ENCODE measurements at places on chromosomes 3 and 15.

DNA sequence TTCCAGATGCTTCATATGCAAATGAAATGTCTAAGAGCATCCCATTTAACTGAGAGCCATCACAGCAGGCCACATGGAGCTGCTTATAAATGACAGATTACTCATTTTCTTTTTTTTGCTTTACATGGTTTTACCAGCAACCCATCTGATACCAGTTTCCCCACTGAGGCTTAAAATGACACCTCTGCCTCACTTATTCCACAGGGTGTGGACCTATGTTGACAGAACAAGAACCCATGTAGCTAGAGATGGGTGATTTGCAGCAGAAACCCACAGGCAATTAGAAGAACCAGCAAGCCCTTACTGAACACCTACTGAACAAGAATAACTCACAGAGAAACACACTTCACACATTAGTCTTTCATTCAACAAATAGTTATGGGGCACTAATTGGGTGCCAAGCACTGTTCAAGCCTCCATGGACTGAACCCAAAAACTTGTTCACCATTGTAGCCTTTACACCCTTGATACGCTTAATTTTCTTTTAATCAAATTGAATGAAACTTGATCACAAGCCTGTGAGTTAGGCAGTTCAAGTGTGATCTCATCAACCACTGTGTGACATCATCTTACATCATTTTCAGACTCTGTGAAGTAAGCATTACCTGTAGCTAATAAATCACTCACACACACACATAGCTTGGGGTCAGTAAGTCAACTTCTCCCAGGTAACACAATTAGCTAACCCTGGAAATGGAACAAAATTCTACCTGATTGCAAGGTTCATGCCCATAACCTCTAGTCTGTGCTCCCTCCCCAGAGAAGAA, 45.4 kb downstream of the MAGI1 start:
- no peak for DNase-seq

DNA sequence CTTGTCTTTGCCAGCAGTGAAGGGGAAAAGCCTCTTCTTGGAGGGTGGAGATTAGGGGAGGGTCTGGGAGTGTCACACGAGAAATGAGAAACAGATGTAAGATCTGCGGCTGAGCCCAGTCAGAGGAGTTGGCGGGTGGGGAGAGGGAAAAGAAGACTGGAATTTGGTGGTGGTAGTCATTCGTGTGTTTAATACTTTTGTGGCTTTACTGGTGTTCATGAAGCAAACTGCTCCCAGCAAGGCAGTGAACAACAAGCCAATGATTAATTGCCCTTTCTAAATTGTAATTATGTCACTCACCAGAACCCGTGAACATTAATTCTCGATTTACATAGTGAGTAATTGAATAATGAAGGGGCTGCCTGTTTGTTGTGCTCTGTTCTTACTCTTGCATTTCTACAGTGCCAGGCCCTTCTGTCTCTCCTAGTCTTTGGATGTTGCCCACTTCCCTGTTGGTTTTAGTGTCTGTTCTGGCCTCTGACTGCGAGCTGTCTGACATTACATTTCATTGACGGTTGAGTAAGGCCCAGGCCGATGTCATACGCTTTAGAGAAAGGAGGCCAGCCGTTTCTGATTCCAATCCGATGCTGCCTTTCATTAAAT, 78.0 kb downstream of the CHCHD6 start:
- DNase-seq, result peak; percentile 94

DNA sequence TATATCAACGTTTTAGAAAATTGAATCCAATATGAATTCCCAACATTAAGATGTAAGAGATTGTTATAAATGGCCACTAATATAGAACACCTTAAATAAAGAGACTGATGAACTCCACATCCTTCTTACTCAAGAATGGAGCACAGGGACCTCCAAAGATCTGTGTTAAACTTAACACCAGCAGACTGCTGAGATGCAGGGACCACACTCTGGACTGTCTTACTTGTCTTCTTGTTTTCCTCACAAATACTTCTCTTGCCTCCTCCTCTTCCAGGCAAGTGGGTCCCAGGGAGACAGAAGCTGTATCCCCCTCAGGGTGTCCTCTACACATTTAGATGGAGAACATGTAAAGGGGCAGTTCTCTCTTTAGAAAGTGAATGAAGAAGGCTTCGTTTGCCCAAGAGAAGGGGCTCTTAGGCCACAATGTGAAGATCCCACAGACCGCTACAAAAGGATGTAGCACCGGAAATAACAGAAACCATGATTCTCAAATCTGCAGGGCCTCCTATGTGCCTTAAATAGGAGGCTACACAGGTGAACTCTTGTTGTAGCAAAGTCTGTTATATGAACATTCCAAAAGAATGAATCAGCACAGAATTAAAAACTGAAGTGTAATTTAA, 52.2 kb downstream of the SATB1 start:
- DNase-seq, result no peak

DNA sequence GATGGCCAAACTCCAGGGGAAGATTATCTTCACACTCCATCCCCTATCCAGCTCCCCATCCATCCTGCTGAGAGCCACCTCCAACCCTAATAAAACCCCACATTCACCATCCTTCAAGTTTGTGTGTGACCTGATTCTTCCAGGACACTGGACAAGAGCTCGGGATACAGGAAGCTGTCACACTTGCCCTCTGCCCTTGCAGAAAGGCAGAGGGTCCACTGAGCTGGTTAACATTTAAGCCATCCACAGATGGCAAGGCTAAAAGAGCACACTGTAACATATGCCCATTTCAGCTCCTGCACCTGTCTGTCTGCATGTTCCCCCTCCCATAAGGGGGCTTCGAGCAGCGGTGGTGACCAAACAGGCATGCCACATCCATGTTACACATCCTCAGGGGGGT, 29.8 kb downstream of the SETMAR start:
- no peak for DNase-seq

- peak; percentile 86 for DNase-seq
These were observed 14.8 kb upstream of the CYP11A1 start for GRCh38 chr15:74382004-74382816.

DNA sequence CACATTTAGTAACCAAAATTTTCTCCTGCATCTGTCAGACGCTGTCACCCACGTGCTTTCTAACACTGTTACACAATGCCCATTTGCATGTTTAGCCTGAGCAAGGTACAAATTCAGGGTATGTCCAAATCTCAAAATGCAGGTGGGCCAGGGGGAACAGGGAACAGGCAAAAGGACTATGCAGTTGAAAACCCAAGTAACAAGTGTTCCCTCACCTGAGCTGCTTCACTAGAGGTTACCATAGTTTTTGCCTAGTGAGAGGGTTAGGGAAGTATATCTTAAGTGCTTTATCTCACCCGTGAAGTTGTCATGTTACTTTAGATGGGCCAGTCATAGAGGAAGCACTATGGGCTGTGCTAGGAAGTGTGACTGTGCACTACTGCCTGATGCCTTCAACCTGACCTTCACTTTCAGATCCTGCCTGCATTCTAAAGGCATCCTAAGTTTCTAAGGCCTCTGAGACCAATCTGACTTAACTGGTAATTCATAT, 6.0 kb upstream of the TMEM87A start:
- DNase-seq, result no peak

DNA sequence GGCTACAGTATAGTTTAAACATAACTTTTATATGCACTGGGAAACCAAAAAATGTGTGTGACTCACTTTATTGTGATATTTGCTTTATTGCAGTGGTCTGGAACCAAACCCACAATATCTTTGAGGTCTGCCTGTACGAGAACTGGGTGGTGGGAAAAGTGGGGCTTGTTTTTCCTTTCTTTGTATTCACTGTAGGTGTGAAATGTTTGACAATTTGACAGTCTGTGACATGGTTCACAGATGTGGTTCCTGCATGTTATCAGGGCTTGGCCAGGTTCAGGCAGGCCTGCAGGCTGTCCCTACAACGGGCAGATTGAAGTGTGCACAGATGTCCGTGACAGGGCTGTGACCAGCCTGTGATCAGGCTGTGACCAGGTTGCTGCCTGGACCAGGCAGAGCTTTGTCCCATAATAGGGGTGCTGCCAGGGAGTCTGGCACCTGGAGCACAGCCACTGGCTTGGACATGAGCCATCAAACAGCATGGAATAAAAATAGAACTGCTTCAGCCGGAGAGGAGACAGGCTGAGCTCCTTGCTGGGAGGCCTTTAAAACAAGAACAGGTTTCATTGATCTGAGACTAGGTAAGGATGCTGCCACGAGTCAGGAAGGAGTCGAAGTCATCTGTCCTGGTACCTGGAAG, 61.0 kb downstream of the KLF13 start:
- DNase-seq, result peak; percentile 73

DNA sequence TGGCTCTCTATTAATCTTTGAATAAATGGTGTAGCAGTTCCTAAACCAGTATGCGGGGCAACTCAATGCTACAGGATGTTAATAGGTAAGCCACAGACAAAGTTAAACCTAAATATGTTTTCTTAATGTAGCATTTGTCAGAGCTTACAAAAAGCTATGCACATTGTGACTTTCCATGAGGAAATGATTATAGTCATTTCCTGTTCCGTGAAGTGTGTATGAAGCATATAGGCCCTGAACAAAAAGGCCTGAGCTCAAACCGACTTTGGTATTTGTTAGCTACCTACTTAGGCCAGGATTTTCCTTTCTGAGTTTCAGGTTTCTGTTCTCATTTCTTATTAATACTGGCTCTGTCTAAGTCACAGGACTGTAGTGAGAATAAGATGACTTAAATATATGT, 14.2 kb downstream of the ZNF80 start:
- DNase-seq, result no peak

GRCh38 chr3:195208631-195209030, 62.3 kb downstream of the XXYLT1 start:
- DNase-seq, result no peak

DNA sequence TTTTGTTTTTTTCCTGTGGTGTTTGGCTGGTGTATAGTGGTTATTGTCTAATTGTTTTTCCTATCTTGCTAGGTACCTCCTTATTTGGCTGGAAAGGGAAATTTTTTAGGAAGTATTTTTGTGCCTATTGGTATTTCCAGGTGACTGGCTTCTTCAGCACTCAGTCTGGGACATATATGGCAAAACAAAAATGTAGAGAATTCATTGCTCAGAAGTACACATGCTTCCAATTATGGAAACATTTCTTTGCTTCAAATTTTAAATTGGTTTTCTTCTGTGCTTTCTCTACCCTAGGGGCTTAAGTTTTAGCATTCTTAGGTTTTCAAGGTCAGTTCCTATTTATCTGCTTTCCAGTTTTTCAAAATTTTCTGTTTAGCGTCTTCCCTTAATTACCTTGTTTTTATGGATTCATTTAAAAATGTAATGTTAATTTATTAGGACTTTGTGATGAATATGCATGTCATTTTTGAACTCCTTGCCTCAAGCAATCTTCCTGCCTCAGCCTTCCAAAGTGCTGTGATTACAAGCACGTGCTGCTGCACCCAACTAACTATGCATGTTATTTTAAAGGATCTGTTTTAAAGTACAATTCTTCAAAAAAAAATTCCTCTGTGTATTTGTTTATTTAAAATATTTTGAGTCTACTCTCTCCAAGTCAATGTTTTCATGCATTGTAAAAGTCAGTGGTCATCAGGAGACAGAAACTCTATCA, 231.9 kb upstream of the DPPA4 start:
- peak; percentile 44 for DNase-seq

DNA sequence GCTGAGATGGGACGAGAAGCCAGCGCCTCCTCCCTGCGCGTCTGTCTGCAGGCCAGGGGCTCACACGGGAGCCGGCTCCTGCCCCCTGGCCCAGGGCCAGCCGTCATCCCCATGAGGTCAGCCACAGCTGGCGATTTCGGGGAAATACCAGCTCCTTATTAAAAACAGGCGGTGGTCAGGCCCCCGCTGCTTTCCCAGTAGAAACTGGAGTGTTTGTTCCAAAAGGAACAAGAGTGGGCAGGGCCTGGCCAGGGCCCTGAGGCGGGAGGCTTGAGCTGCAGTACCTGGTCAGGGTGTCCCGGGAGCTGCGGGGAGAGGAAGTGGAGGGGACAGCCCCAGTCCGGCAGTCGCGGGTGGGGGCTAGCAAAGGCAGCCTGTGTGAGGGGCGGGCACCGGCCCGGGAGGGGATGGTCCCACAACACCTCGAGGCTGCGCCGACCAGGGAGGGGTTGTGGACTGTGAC, 17.8 kb downstream of the MYL3 start:
- DNase-seq, result peak; percentile 83

GRCh38 chr3:57675530-57675929, 17.3 kb downstream of the DENND6A start:
- DNase-seq, result no peak

GRCh38 chr3:24965706-24966385, 462.2 kb upstream of the RARB start:
- peak; percentile 67 for DNase-seq

DNA sequence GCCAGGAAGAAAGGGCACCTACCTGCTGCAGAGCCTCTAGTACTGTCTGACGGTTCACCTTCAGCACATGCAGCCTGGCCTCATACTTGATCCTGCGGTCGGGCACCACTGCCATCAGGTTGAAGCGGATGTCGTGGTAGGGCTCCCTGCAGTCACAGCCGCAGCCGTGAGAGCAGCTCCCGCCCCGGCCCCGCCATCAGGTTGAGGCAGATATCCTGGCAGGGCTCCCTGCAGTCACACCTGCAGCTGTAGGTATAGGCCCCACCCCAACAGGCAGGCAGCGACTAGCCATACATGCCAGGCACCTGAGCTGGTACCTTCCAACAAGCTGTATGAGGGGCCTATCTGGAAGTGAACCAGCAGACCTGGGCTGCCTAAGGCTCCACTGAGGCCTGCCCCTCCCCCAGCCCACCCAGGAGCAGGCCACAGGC, 38.7 kb downstream of the SEMA3G start:
- DNase-seq, result no peak

GRCh38 chr3:155283092-155284056, 10.1 kb downstream of the STRIT1 start:
- no peak for DNase-seq

DNA sequence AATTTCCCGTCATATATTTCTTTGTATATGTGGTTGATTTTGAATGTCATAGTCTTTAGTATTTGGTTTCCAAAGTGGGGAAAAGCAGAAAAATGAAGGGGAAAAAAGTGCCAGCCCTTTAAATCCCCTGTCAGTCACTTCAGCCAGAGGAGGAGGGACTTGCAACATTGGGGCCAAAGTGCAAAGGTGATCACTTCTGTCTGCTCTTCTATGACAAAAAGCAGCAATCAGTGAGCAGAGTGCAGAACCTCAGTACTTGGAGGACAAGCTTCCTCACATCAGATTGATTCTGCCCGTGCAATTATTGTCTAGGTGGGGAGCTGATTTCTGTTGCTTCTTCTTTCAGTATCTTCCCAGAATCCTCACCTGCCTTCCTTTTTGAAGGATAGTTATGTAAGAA, 60.0 kb downstream of the STT3B start:
- DNase-seq, result no peak

DNA sequence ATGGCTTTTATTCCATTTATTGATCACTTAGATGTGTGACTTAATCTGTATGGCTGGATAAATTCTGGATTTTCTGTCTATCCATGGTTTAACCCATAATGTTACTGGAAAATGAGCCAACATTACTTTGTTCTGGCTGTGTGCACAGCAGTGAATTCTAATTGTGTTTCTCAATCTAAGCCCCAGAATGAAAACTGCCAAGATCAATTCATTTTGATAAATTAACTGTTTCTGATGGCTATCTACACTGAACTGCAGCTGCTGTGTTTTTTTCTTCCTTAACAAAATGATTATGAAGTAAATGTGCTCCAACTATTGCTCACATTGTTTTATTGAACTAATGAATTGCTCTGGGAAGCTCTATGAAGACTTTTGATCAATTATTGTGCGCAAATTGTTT, 35.7 kb upstream of the CPB1 start:
- DNase-seq, result no peak

GRCh38 chr3:17882981-17883380, 140.6 kb upstream of the TBC1D5 start:
- DNase-seq, result no peak

Measured in EH (cell line).